ENCODE measurements at places on chromosomes 1 and 21.

DNA sequence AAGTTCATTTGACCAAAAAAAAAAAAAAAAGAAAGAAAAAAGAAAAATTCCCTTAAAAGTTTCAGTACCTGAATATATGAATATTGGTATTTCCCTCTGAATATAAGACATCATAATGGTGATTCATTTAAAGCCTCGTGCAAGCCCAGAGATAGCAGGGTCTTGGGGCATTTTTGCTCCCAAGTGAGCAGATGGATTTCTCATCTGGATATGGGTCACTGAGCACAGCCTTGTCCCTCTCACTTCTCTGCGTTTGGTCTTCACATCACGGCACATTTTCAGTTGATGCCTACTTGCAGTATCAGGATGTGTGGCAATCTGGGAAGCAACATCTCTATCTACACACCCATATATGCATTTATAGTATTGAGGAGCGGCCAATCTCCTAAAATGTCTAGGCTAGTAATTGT lies 12.7 kb downstream of the CD58 start:
- DNase-seq, result no peak

- no peak for DNase-seq
Measured at GRCh38 chr1:242426271-242426905, 98.1 kb downstream of the PLD5 start.

DNA sequence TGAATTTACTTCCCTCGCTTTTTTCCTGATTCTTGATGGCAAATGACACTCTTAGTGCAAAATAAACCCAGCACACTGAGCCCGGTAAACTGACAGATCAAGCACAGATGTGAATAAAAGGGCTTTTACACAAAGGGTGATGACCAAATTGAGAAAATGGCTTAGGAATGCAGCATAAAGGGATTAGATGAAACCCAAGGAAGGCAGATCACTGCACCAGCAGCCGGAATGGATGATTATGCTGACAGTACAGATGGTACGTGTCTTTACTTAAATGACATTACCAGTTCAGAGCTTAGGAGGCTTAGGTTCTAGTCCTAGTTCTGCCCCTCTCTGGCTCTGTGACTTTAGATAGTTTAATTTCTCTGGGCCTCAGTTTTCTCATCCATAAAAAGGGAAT lies 12.0 kb downstream of the PKP1 start:
- no peak for DNase-seq

DNA sequence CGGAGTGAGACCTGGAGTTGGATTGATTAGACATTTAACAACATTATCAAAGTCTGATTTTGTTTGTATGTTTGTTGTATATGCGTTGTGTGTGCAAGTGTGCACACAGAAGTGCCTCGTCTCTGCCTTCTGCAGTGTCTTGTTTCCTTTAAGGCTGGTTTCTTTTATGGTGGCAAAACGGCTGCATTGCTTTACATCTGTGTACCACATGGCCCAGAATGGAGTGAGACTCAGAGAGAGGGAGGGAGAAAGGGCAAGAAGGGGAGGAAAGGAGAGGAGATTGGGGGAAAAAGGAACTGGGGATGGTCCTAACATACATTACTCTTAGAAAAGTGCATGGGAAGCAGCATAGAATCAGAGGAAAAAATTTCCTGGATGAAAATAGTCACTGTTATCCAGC lies 99.7 kb upstream of the WLS start:
- DNase-seq, result no peak

GRCh38 chr1:61287014-61287413 lies 204.7 kb downstream of the NFIA start:
- DNase-seq, result no peak

DNA sequence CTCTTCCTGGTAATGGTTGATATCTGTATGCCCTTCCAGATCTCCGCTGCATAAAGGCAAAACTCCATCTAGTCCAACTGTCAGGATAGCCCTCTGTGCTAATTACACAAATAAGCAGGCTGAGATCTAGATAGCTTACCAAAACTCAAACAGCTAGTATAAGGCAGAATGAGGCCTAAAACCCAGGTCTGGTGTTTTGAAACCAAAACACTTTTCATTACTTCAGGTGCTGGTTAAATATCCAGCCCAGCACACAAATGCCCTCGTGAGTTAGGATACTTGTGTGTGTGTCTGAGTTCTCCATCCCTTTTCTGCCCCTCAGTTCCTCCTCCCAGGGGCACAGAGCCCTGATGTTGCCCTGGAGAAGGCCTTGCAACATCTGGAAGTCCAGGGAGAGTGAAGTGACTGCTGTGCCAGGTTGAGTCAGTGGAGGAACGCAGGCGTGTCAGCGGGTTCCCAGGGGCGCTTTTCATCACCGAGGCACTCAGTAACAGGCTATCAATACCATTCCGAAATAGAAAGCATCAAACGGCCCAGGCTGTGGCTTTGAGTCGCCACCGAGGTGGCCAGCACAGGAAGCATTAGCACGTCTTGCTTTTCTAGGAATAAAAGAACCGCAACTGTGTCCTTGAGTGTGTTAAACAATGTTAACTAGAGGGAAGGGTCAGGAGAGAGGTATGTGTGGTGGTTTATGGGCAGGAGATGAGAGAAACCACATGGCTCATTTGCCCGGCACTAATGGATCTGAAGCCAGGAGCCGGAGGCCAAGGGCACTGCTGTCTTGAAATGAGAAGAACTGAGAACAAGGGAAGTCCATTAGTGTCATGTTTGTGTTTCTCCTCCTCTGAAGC lies 90.7 kb upstream of the WLS start:
- no peak for DNase-seq

DNA sequence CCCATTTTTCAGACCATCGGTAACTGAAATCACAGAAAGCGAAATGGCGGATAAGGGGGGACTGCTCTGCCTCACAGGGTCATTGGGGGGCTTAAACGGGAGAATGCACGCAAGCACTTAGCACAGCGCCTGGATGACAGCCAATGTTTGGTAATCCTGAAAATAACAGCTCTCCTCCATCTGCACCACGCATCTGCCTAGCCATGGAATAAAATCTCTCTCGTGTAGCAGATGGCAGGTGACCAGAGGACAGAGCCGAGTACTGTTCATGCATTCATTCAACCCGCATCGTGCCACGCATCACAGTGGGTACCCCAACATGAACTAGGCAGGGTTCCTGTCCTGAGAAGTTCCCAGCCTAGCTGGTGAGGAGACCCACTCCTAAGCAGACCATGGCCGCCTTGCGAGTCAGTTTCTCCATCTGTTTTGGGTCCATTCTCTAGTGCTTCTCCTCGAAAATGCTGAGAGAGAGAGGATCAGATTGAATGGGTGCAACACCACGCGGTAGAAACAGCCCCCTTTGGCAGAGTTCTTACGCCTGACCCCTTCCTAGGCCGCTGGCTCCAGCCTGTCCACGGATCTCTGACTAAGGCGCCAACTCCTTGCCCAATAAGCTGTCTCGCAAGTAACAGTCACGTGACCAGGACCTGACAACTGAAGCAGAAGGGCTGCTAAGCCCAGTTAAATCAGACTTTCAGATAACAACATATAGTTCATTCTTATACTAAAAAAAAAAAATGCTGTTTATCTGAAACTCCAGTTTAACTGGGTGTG lies 7.3 kb downstream of the SLC1A7 start:
- no peak for DNase-seq

GRCh38 chr1:198639671-198640143 lies 867 bp downstream of the PTPRC start:
- no peak for DNase-seq

- DNase-seq, result peak; percentile 88
Measured at GRCh38 chr1:61082311-61083012, at the start of gene NFIA. Gene NFIA (plus strand): TSS chr1:61082561.
